PC-9 (cell line): ENCODE measurements at places on chromosomes 3 and 15.

DNA sequence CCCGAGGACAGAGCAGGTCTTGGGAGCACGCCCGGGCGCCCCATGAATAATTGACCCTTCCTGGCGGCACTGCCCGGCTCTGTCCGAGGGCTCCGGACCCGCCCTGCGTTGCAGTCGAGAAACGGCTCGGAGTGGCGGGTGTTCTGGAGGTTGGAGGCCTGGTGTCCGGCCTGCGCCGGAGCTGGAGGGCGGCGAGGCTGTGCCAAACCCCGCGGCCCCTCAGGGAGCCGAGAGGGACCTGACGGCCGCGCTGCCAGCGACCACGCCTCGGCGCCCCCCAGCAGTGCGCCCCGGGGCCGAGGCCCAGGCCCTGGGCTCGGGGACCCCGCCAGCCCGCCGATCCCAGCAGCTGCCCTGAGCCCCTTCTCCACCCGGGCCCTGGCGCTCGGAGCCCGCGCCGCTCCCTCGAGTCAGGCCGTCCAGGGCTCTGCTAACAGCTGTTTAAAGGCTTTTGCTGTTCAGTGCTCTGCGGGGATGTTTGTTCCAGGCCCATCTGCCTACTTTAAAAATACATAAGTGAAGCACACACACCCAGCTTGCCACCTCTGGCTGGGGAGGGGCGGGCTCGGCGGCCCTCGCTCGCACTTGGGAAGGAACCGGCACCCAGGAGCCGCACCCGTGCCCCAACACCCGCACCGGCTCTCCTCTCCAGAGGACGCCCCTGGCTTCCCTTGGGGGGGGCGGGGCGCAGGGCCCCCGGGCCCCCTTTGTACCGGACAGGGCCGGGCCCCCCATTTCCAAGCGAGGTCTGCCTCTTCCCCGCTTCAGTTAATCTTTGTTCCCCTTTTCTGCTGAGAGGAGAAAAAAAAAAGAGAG, 730 bp upstream of the ZNF710 start:
- DNase-seq: no peak

DNA sequence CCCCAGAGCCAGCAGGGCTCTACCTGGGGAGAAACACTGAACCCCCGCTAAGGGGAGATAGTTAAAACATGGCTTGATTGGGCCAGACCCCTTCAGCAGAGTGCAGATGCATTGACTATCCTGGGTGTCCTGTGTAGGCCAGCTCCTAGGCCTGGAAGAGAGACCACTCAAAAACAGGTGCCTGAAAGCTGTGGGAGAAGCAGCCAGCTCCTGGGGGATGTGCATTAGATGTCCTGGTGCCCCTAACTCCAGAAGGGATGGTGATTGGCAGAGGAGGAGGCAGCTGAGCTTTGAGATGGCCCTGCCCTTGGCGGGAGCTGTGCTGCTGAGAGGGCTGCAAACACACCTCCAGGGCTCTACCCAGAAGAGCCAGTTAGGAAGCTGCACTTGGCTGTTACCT, 89.3 kb upstream of the PLXNA1 start:
- no peak for DNase-seq

- DNase-seq: peak; percentile 59
Observed at GRCh38 chr3:74789111-74789510, 174.7 kb upstream of the CNTN3 start.

DNA sequence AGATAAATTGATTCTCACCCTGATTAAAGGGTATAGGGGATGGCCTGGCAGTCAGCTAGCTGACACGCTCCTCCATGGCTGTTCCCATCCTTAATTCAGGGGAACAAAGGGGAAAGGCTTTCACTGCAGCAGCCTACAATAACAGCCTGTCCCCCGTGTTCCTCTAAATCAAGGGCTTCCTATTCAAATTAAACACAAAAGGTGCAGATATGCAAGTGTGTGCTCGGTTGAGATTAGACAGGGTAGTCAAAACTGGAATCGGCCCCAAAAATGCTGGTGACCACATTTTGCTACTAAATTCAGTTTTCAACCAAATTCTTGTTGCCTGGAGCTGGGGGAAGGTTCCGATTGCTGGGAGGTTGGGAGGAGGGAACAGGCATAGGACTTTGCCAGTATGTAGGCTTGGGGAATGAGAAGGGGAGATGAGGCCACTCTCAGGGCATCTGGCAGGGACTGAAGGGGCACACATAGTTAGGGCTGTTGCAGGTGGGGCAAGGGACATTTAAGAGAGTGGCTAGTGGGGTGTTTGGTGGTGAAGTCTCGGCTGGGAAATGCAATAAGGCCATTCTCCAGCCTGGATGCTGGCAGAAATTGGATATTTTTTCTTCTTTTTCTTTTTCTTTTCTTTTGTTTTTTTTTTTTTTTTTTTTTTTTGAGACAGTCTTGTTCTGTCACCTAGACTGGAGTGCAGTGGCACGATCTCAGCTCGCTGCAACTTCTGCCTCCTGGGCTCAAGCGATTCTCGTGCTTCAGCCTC, 32.9 kb upstream of the CTSH start:
- no peak for DNase-seq

DNA sequence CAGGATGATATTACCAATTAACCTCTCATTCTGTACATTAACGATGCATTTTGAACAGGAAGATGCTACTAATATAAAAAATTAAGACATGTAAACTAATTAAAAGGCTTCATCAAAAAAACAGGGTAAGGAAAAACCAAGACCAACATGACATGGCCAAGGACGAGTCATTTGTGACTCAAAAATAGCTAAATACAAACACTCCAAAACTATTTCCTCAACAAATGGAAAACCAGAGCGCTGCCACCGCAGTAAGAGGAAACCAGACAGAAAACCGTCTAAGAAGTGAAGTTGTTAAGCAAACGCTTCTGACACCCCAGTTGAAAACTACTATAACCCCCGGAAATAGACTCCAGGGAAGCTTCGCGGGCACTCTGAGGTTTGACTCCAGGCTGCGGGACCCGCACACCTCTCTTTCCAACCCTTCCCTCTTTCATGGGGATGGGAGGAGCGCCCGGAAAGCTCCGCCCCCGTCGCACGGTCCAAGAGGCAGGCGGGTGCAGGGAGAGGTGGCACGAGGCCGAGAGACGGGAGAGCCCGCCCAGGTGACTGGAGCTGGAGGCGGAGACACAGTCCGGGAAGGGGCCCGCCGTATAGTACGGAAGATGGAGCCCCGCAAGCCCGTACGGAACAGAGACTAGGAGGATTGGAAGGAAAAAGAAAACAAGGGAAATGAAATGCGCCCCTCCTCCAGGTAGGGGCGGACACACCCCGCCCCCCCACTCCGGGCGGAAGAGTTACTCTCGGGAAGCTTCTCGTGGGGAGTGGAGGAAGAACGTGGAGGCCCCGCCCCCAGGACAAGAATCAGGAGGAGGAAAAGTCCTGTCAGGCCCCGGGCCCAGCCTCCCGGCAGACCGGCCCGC, 708 bp downstream of the DCAF1 start:
- peak; percentile 95 for DNase-seq

DNA sequence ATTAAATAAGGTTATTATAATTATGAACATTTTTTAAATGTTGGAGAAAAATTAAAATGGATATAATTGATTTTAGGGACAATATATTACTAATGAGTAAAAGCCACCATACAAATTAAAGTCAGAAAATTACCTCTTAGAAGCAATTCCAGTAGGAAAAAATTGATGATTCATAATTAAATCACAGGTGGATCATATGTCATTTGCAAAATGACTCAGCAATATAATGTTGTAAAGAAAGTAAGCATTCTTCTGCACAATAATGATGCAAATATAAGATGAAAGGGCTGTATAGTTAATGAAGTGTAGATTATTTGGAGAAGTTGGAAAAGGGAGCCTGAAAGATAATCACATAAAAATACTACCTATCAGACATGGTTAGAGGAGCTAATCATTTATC, 25.8 kb downstream of the ZPLD1 start:
- no peak for DNase-seq

DNA sequence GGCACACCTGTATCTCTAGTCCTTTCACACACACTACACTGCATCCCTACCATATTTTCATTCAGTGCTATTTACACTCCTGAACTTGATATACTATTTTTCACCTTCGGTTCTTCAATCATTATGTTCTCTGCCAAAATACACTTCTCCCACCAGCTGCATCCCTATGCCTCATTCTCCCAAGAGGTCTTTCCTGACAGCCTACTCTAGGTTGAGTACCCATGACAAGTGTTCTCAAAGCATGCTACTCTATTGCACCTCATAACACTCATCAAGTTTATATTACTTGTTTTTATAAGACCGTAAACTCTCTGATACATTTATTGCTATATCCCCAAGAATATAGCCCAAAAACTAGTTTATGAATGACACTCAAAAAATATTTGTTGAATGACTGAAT, 549.5 kb downstream of the PYDC2 start:
- no peak for DNase-seq

DNA sequence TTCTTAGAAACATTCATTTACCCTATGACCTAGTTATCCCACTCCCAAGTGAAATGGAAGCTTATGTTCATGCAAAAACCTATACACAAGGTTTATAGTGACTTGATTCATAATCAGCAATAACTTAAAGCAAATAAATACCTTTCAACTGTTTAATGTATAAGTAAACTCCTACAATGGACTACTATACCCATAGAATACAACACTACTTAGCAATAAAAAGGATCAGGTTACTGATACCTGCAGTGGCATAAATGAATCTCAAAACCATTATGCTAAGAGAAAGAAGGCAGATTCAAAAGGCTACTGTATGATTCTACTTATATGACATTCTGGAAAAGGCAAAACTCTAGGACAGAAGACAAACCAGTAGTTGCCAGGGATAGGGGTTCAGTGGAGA, 8.3 kb upstream of the POLR2M start:
- DNase-seq: no peak

GRCh38 chr15:25792128-25792527, 71.0 kb downstream of the ATP10A start:
- no peak for DNase-seq

GRCh38 chr3:53256704-53257055, 858 bp upstream of the TKT start:
- no peak for DNase-seq

DNA sequence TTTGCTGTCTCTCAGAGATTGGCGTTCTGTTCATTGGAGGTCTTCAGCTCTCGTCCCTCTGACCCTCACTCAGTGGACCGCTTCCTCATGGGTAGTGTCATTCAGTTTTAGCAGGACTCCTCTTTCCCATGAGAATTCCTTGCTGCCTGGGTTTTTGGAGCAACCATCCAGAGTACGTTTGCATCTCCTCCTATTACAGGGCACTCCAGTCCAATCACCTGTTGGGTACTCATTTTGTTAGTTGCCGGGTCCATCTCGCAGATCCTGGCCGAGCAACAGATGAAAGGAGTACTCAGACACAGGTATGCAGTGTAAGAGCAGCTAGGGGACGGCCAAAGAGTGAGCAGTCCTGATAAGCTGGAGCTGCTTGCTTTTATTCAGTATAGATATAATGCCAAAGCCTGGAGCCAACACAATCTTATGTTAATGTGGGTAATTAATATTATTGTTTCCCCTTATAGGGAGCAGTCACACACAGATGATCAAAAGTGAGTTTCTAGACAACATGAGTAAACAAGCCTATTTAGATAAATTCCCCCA, 49.6 kb downstream of the ISG20 start:
- DNase-seq: no peak

DNA sequence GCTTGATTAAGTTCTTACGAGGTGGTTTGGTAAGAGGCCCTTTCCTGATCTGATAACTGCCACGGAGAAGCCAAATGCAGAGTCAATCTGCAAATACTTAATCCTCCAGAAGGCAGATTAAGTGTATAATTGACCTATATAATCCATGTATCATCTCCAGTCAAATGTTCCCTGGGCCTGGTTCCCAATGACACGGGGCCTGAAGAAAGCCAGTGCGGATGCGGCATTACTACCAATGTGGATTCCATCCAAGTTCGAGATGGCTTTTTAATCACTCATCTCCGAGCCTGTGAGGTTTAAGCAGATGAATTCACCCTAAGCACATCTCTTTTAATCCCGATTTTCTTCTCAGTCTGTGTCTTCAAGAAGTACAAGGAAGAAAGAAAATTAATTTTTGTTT, 60.0 kb upstream of the FEZF2 start:
- DNase-seq: no peak

GRCh38 chr3:12323237-12323636, 34.4 kb downstream of the PPARG start:
- no peak for DNase-seq

GRCh38 chr3:113753376-113753985, 6.6 kb downstream of the ATP6V1A start:
- no peak for DNase-seq

DNA sequence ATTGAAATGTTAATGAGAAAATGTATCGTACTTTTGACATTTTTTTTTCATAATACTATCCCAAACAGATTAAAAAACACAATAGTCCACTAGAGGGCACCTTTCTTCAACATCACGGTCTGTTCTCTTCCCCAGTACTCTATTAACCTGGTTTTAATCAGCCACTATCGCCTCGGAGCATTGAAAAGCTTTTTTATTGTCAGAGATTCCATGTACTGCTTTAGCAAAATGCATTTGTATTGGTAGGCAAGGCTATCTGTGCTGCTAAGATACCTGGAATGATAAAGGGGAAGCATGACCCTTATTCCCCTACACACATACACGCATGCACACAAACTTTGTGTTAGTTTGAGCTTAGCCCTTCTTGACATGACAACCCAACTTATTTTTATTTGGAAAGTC, 160.1 kb upstream of the IL12A start:
- DNase-seq: no peak

GRCh38 chr3:4474683-4475490, 7.8 kb upstream of the SUMF1 start:
- peak; percentile 42 for DNase-seq

DNA sequence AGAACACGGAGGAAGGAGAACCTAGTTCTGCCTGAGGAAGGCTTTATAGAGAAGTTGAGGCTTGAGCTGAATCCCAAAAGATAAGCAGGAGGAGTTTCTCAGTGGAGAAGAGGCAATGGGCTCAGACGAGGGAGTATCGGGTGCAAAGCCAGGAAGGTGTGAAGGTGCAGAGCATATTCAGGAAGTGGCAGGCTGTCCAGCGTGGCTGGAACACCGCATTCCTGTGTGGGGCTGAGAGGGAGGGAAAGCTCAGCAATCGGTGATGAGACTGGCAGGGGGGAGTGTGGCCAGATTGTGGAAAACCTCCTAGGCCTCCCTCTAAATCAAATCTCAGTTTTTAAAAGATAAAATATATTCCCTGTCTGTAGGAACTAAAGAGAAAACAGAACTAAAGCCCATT, 63.0 kb downstream of the ARHGAP31 start:
- DNase-seq: no peak

DNA sequence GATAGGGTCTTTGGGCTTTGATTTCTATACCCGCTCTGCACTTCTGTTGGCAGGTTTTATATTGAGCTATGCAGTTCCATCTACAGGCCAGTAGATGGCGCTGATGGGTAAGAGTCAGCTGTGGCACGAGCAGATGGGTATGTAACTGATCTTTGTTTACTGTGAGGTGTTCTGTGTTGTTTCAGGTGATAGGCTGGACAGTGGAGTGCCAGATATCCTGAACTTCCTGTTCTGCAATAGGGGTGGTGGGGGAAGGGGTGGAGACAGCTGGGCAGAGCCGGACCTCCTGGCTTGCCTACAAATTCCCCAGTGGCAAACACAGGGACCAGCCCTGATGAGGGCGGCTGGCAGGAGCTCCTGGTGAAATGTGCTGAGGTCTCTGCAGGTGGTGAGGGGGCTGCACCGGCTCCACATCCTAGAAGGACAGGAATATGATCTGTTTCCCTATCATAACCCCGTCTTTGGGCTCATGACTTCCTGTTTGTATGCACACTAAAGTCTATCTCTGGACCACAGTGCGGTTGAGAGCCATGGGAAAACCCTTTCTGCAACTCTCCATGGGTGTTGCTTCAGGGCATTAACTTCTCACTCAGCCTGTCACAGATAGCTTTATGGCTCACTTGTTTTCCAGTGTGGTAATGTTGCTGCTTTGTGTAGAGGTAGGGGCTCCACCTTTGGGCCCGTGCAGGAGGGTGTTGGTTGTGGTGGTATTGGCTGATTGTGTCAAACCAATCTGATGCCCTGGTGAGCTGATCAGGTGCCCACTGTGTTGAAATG, 13.4 kb upstream of the FAM98B start:
- peak; percentile 66 for DNase-seq
